ENCODE measurements at places on chromosomes 16 and 17.

GRCh38 chr17:44402564-44403172 is 13.2 kb upstream of the ITGA2B start:
- no peak for DNase-seq

DNA sequence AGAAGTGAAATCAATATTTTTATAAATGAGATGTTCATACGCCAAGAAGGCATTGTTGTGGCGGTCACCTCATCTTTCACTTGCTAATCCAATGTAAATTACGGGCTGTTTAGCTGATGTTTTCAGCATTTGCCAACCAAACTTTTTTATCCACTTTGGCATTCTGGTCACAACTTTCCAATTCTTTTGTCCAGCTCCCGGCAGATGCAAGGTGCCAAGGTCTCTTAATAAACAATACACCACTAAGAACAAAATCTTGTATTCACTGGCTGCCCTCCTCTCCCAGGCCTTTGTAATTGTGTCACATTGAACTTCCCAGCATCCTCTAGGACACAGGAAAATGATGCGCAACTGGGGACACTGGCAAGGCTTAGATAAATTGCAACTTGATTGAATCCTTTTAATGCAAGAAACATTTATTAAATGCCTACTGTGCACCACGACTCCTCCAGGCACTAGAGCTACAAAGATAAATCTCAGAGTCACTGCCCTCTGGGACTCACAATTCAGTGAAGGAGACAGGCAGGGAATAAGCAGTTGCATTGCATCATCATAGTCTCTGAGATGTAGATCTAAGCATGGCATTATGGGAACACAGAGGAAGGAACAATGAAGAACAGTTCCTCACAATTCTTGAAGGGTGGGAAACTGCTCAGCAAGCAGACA is 165.4 kb upstream of the C16orf82 start:
- DNase-seq: no peak

GRCh38 chr16:1536601-1537000 is 3.1 kb downstream of the TMEM204 start:
- DNase-seq: no peak

DNA sequence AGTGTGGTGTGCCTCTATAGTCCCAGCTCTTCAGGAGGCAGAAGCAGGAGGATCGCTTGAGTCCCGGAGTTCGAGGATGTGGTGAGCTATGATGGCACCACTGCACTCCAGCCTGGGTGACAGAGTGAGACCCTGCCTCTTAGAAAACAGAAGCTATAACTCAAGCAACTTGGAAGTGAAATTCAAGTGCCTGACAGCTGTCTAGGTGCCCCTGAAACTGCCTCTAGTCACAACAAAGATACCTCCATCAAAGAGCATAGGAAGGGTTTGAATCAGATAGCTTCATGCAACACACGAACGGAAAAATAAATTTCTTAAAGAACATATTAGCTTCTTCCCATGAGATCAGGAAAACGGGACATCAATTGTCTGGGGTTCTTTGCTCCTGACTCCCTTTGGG is 860 bp upstream of the PLCG2 start:
- DNase-seq: no peak

GRCh38 chr16:30896889-30897733 is 697 bp downstream of the CTF1 start:
- peak; percentile 78 for DNase-seq

All from stimulated activated CD4-positive, alpha-beta T cell treated with anti-CD3 and anti-CD28 coated beads, Interleukin-12 subunit alpha, Interleukin-12 subunit beta, amount 100 ng/mL, for 24 hours (primary cell).